ENCODE measurements at places on chromosomes 12 and 14.

- DNase-seq: no peak
Observed at GRCh38 chr14:93909429-93910128, 17.6 kb upstream of the FAM181A start.

- no peak for DNase-seq
Observed at GRCh38 chr12:233615-233968, 19.6 kb upstream of the SLC6A12 start.

DNA sequence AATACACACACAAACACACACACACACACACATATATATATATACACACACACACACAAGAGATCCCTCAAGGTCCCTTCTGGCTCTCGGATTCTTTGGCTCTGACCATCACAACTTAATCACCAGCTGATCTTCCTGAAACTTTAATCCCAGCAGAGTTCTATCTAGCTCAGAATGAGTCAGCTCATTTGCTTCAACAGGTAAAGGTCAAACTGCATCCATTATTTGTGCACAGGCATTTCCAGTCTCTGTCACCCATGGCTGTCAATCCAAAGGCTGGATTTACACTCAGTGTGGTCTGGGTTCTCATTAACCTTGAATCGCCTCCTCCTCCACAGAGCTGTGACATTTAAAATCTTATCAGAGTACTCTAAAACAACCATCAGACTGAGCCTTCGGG lies 113.3 kb upstream of the TMPO start:
- no peak for DNase-seq

GRCh38 chr12:7934091-7934888 lies 1.7 kb downstream of the SLC2A3 start:
- DNase-seq: no peak

DNA sequence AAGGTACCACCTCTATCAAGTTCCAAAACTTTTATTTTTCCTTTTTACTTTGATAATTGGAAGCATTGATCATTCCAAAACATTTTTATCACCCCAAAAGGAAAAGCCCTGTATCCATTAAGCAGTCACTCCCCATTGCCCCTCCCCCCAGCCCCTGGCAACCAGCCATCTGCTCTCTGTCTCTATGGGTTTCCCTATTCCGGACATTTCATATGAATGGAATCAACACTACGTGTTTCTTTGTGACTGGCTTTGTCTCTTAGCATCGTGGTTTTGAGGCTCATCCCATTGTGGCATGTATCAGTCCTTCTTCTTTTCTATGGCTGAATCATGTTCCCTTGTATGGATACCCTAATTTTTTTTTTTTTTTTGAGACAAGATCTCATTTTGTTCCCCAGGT lies 18.0 kb upstream of the PHETA1 start:
- no peak for DNase-seq
